KG1 (cell line): ENCODE measurements at places on chromosomes 4 and X.

DNA sequence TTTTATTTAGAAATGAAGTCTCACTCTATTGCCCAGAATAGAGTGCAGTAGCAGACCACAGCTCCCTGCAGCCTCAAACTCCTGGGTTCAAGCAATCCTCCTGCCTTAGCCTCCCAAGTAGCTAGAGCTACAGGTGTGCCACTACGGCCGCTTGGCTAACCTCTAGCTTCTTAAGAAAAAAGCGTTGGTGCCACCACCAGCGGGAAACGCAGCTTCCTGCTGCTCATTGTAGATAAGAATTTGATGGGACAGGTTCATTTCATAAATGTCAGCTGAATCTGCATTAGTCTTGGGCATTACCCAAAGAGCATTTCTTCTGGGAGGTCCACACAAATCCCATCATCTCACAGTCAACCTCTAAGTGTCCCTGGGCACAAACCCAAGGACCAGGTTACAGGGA, 33.2 kb upstream of the NAP1L5 start:
- no peak for DNase-seq

- no peak for DNase-seq
These were observed 116.0 kb downstream of the COX7B2 start for GRCh38 chr4:46793036-46793435.

GRCh38 chr4:1792832-1793495, at the start of gene FGFR3:
Gene FGFR3 (plus strand): TSS chr4:1793293. CDS start chr4:1793935, 642 bp downstream.
- no peak for DNase-seq

- no peak for DNase-seq
These were observed 224.9 kb upstream of the FAT1 start for GRCh38 chr4:186948361-186949242.

DNA sequence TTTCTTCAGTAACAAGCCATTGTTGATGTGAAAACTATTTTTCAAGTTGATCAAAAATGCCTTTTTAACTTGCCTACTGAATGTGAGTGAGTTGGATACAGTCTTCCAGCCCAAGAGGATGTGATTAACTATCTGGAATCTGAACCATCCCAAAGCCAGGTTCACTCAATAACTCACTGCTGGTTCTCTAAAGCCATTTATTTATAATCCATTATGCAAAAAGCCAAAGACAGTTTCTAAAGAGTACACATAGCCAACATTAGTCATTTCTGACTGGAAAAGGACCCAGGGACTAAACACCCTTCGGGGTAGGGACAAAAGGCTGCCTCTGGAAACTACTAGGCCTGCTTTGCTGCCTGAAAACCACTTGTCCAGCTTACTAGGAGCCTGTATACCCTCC, 109.6 kb downstream of the SHROOM4 start:
- DNase-seq = no peak

DNA sequence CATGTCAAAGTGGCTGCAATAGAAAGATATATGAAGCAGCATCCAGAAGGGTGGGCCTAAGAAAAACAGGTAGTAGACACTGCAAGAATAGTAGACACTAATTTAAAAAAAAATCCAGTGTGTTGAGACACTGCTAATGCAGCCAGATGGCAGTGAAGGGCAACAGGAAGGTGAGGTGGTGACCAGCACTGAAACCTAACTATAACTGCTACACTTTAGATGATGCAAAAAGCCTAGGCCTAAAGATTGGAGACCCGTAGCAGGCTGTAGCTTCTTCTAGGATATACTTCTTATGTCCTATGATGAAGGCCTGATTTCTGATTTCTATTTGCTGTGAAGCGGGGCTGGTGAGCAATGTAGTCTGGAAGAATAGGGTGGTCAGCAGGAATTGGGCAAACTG, 38.7 kb upstream of the SH3KBP1 start:
- DNase-seq = no peak

DNA sequence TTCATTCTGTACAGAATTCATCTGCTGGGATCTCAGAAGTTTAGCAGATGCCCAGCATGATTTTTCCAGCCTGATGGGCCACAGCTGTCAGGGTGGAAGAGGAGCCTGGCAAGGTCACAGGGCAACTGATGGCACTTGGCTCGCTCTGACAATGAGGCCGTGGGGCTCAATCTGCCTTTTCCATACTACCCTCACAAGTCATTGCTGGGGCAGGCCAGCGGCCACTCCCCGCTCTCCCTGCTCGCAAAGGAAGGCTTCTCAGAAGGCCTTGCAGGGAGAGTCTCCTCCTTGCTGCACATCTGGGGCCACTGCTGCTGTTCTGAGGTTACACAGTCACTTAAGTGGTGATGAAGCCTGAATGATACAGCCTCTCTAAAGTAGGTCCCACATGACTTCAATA, 349.1 kb downstream of the NR3C2 start:
- DNase-seq = no peak
